Activated CD8-positive, alpha-beta memory T cell treated with anti-CD3 and anti-CD28 coated beads for 1 hour (primary cell): ENCODE measurements at places on chromosomes 6 and 20.
A peak's percentile ranks its signal among the peaks of the same experiment; 100 is the strongest.

DNA sequence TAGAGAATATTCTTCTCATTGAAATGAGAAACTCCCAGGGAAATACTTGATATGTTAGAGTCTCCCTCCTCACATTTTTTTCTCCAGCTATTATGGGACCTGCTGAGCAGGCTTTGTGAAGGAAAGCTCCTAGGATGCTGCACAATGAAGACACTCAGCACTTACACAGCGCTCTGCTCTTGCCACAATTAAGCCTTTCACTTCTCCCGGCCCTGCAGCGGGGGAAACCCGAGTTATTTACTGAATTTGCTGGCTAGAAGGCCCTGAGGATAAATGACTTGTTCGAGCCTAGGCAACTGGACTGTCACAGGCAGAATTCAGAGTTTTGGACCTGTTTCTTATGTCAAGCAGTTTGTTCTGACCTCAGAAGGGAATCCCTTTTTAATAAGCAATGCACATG is 102.0 kb downstream of the MAP3K7 start:
- no peak for DNase-seq

DNA sequence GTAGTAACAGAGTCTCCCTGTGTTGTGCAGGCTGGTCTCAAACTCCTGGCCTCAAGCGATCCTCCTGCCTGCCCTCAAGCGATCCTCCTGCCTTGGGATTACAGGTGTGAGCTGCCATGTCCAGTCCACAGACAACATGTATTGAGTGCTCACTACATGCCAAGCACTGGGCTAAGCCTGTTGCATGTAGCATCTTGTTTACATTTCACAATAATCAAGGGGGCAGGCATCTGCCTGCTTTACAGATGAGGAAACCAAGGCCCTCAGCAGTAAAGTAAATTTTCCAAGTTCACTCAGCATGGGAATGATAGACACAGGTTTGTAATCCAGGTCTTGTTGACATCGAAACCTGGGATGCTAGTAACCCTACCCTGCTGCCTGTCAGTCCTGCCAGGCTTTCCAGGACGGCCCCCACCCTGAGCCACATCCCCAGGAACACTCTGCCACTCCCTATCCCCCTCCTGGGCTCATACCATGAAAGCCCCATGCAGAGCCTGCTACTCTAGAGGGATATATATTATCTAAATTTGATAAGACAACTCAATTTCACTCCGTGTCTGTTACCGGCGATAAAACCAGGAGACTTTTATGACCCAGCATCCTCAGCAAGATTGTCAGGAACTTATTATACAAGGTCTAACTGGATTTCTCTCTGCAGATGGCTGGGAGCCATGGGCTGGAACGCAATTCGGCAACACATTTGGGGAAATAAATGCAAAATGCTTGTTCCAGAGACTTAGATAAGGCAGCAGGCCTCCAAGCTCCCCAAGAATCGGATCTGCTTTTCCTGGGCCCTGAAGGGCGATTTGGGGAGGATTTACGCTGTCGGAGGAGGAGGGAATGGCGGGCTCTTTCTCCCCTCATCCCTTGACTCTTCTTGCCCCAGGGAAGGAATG is 30.4 kb downstream of the CD40 start:
- DNase-seq, result no peak

GRCh38 chr6:130063806-130064205 is 45.4 kb downstream of the L3MBTL3 start:
- DNase-seq, result no peak

- DNase-seq, result no peak
Observed at GRCh38 chr6:20112241-20112640, 100.0 kb downstream of the MBOAT1 start.

DNA sequence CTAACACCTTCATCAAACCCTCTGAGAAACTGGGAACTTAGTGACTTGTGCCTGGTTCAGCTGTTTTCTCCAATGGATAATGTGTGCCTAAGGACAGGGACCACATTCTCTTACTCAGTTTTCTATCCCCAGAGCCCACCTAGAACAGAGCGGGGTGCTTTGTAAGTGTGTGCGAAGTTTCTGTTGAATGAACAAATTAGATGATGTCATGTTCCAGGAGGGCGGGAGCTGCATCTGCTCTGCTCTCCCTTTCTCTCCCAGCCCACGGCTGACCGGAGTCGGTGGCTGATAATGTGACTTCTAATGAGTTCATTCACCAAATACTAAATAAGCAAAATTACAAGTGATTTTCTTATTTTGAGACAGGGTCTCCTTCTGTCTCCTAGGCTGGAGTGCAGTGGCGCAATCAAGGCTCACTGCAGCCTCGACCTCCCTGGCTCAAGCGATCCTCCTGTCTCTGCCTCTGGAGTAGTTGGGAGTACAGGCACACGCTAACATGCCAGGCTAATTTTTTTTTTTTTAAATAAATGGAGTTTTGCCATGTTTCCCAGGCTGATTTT is 60.7 kb upstream of the FNDC1 start:
- DNase-seq, result no peak

- DNase-seq, result peak; percentile 99
Observed at GRCh38 chr6:111873178-111874024, at the start of gene FYN. FYN (minus strand) TSS chr6:111873452; CDS start chr6:111720051, 153,401 bp downstream.

GRCh38 chr6:124671324-124671723 is 290.9 kb upstream of the RNF217 start:
- DNase-seq, result no peak

GRCh38 chr6:35635601-35636597 is 52.8 kb downstream of the FKBP5 start:
- no peak for DNase-seq

GRCh38 chr6:11161031-11161956 is 49.8 kb upstream of the ERVFRD-1 start:
- no peak for DNase-seq
